Activated CD8-positive, alpha-beta T cell treated with anti-CD3 and anti-CD28 coated beads for 36 hours (primary cell): ENCODE measurements at places on chromosomes 4 and X.

DNA sequence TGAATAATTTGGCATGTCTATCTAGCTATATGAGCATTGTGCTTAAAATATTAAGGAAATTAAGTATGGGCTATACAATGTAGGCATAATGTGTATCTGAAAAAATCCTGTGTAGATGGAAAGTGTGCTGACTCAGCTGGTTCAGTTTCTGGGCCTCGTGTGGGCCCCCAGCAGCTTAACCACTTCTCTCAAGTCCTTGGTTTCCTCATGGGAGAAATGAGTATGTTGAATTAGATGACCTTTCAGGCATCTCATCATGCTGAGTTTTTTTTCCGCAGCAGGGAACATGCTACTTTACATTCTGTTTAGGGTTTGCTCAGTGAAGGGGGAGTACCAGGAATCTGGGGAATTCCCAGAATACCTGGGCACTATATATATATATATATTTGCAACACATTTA lies 30.5 kb downstream of the RHOH start:
- peaks cover 83% of the 10 kb centered on the region for H3K36me3 ChIP-seq
- H3K27ac ChIP-seq = peak overlapping the region; percentile 96
- H3K4me3 ChIP-seq = peak overlapping the region; percentile 68
- H3K4me1 ChIP-seq = peaks cover 83% of the 10 kb centered on the region
- no peaks in the 10 kb centered on the region for H3K27me3 ChIP-seq
- peak; percentile 88 for DNase-seq

- H3K4me3 ChIP-seq = no peak overlapping the region
- H3K27ac ChIP-seq = no peak overlapping the region
- DNase-seq = no peak
- peaks cover 9% of the 10 kb centered on the region for H3K4me1 ChIP-seq
Observed at GRCh38 chr4:7001271-7001670, 41.9 kb upstream of the TADA2B start.

DNA sequence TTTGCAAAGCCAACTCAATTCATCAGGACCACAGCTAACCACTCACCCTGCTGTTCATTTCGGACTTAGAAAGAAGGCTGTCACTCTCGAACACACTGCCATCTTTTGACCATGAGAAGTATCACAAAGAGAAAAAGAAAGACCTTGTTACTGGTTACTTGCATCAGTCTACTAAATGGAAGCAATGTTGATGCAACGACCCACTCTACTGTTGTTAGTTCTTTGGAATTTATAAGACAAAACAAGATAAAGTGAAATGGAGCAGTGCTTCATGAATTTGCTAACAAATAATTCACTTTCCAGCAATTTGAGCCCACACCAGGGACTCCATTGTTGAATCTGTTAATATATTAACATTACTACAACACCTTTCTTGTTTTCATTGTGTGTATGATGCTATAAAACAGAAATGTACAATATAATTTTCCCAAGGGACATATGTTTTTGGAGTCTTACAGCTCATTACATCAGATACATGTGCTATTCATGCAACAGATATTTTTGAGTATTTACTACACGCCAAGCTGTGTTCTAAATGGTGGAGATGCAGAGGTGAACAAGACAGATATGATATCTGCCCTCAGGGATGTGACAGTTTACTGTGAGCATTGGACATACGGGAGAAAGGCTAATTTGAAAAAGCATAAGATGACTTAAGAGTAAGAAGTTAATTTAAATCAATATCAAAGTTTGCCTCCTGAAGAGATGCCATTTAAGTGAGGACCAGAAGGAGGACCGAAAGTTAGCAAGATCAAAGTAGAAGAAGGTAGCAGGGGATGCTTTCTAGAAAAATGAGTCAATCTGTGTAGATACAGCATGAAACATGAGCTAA lies 87.2 kb downstream of the AREG start:
- no peak overlapping the region for H3K4me3 ChIP-seq
- DNase-seq = peak; percentile 11
- H3K36me3 ChIP-seq = no peaks in the 10 kb centered on the region
- H3K4me1 ChIP-seq = no peaks in the 10 kb centered on the region

DNA sequence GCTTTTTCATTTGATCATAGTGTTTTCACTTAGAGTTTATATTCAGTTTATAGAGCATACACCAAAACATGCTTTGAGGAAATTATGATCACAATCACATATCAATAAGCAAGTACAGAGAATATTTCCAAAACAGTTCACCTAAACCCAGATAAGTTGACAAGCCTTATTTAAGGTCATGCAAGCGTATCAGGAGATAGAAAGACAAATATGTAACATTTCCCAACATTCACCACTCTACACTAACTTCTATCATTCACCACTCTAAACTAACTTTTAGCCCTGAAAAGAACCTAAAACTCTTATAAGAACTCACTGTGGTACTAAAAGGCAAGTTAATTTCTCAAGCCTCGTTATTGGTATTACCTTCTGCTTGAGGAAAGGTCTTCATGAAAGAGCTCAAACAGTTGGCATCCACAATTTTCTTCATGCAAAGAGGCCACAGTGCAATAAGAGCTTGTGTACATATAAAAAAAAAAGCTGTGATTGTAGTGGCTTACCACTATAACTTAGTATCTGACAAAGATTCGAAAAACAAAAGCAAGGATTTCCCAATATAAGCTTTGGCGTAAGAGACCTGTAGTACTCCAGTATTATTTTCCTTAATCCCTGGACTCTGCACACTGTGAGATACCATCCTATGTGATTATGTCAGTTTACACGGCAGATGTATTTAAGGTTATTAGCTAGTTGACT lies 903.3 kb downstream of the STIM2 start:
- H3K4me1 ChIP-seq = no peaks in the 10 kb centered on the region
- DNase-seq = no peak
- H3K27me3 ChIP-seq = no peaks in the 10 kb centered on the region

GRCh38 chr4:38902695-38903094 lies 35.1 kb downstream of the FAM114A1 start:
- no peak overlapping the region for H3K4me3 ChIP-seq
- no peak overlapping the region for H3K27ac ChIP-seq
- DNase-seq = no peak
- H3K4me1 ChIP-seq = peaks cover 5% of the 10 kb centered on the region

GRCh38 chrX:107565931-107566603 lies 62.2 kb upstream of the PRPS1 start:
- DNase-seq = no peak
- no peak overlapping the region for H3K27ac ChIP-seq
- H3K36me3 ChIP-seq = no peaks in the 10 kb centered on the region
- H3K27me3 ChIP-seq = no peaks in the 10 kb centered on the region
- no peaks in the 10 kb centered on the region for H3K4me1 ChIP-seq

GRCh38 chr4:77104791-77105540 lies 29.2 kb upstream of the CCNI start:
- H3K4me3 ChIP-seq = no peak overlapping the region
- DNase-seq = no peak
- H3K36me3 ChIP-seq = no peaks in the 10 kb centered on the region
- H3K27me3 ChIP-seq = peaks cover 3% of the 10 kb centered on the region
- H3K27ac ChIP-seq = no peak overlapping the region

GRCh38 chr4:107710493-107711459 lies 9.3 kb downstream of the PAPSS1 start:
- H3K4me1 ChIP-seq = peaks cover 18% of the 10 kb centered on the region
- H3K27ac ChIP-seq = peak overlapping the region; percentile 32
- H3K36me3 ChIP-seq = peaks cover 22% of the 10 kb centered on the region
- no peaks in the 10 kb centered on the region for H3K27me3 ChIP-seq

DNA sequence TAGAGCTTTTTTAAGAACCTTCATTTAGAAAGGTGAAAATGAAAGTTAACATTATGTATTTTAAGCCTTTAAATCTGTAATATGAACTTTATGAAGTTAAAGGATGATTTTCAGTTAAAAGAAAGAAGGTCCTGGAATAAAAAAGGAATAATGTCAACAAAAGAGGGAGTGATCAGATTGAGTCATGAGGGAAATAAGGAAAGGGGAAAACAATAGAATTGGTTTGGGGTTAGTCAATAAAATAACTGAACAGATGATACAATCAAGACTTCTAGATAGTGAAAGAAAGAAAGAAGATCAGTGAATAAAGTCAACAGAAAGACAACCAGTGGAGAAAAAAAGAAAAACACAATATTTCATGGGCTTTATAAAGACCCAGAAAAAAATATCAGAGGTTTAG lies 291.6 kb upstream of the ARSJ start:
- H3K27me3 ChIP-seq = no peaks in the 10 kb centered on the region
- H3K4me1 ChIP-seq = no peaks in the 10 kb centered on the region
- H3K27ac ChIP-seq = no peak overlapping the region

DNA sequence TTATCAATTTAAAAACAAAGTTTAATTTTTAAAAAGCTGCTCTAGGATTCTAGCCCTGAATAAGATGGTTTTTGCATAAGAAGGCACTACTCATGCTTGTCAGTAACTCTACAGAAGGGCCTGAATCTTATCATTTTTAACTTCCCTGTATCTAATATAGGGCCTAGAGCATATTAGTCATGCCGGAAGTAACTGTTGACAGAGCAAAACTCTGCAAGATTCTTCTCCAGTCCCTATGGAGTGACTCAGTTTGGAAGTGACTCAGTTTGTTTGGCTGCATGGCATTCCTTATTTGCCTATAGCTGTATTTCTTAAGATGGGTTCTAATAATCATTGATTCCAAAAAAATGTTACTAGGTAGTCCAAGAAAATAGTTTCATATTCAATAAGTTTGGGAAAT lies 431.8 kb upstream of the HTR2C start:
- no peaks in the 10 kb centered on the region for H3K27me3 ChIP-seq
- H3K4me3 ChIP-seq = no peak overlapping the region
- no peak for DNase-seq

DNA sequence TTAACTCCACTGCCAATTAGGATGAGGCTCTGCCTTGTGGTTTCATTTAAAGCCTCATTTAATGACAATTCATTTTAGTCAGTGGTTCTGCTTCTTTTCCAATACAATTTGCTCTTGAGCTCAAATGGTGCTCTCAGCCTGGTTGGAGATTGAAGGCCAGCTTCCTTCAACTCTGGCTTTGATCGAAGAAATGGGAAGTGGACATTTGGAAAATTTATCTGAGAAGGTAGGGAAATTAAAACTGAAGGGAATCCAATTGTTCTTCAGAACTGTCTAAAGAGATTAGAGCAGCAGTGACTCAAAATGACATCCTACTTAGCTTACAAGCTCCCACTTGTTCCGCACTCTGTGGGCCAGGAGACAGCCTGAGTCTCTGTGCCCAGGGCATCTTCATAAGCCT lies 206.8 kb downstream of the SMARCA1 start:
- no peak overlapping the region for H3K27ac ChIP-seq
- H3K4me3 ChIP-seq = no peak overlapping the region
- H3K36me3 ChIP-seq = no peaks in the 10 kb centered on the region

GRCh38 chr4:24890561-24891126 lies 22.2 kb downstream of the CCDC149 start:
- peaks cover 2% of the 10 kb centered on the region for H3K27me3 ChIP-seq
- no peaks in the 10 kb centered on the region for H3K36me3 ChIP-seq
- H3K4me3 ChIP-seq = no peak overlapping the region
- no peak for DNase-seq
- no peak overlapping the region for H3K27ac ChIP-seq

DNA sequence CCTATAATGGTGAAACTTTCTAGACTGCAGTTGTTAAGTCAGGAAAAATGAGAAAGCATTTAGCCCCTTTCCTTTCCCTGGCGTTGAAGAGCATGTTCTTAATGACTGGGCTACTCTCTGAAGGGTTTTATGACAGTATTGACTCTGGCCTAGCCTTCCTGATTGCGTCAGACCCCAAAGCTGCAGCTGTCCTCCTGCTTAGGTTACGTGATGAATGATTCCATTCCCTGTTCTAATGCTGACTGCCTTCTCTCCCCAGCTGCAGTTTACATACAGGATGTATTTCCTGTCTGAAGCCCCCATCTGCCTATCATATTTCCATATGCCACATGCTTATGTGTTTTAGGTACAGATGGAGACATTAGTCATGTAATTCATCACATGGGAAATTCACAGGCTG lies 105.8 kb upstream of the EGFL6 start:
- no peaks in the 10 kb centered on the region for H3K27me3 ChIP-seq
- H3K4me1 ChIP-seq = peaks cover under 1% of the 10 kb centered on the region
- H3K27ac ChIP-seq = no peak overlapping the region
- no peak overlapping the region for H3K4me3 ChIP-seq
- no peaks in the 10 kb centered on the region for H3K36me3 ChIP-seq

- no peaks in the 10 kb centered on the region for H3K27me3 ChIP-seq
- H3K36me3 ChIP-seq = no peaks in the 10 kb centered on the region
- no peak overlapping the region for H3K27ac ChIP-seq
- no peak for DNase-seq
- no peak overlapping the region for H3K4me3 ChIP-seq
Observed at GRCh38 chr4:85210353-85210752, 243.9 kb upstream of the WDFY3 start.

DNA sequence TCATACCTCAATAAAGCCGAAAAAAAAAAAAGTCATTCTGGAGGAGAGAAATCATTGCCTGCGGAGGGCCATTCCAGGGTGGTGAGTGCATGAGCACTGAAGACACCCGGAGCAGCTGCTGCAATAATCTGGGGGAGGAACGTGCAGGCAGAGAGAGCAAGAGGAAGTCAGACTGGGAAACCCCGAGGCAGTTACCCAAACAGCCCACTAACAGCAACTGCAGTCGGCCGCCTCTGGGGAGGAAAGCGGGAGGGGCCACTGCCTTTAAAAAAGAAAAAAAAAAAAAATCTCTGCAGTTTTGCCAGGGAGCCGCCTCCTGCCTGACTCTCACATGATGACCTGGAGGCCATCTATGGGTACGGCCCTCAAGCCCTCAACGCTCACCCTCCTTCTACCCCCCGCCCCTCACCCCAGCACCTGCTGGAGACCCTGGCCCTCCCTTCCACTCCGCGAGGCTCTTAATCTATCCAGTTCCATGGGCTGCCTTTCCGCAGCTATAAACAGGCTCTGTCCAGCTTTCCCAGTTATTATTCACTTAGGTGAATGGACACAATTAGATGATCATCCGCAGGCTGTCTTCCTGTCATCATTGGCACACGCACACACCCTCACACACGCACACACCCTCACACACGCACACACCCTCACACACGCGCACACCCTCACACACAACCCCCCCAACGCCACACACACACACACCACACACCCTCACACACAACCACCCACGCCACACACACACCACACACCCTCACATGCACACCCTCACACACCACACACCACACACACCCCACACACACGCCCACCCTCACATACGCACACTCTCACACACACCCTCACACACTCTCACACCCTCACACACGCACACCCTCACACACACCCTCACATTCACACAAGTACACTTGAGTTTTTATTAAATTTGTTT lies 3.4 kb upstream of the AVPR2 start:
- peaks cover 39% of the 10 kb centered on the region for H3K4me1 ChIP-seq
- H3K4me3 ChIP-seq = peak overlapping the region; percentile 60
- H3K27ac ChIP-seq = peak overlapping the region; percentile 61
- no peaks in the 10 kb centered on the region for H3K27me3 ChIP-seq
- no peaks in the 10 kb centered on the region for H3K36me3 ChIP-seq

- no peak for DNase-seq
- H3K27ac ChIP-seq = no peak overlapping the region
Observed at GRCh38 chr4:137203601-137204000, 328.7 kb downstream of the PCDH18 start.

- H3K27me3 ChIP-seq = no peaks in the 10 kb centered on the region
- no peak overlapping the region for H3K27ac ChIP-seq
- no peak overlapping the region for H3K4me3 ChIP-seq
- DNase-seq = no peak
- H3K36me3 ChIP-seq = no peaks in the 10 kb centered on the region
Observed at GRCh38 chr4:5381961-5382441, 326.4 kb downstream of the EVC2 start.
